ENCODE measurements at places on chromosomes 16 and 17.

DNA sequence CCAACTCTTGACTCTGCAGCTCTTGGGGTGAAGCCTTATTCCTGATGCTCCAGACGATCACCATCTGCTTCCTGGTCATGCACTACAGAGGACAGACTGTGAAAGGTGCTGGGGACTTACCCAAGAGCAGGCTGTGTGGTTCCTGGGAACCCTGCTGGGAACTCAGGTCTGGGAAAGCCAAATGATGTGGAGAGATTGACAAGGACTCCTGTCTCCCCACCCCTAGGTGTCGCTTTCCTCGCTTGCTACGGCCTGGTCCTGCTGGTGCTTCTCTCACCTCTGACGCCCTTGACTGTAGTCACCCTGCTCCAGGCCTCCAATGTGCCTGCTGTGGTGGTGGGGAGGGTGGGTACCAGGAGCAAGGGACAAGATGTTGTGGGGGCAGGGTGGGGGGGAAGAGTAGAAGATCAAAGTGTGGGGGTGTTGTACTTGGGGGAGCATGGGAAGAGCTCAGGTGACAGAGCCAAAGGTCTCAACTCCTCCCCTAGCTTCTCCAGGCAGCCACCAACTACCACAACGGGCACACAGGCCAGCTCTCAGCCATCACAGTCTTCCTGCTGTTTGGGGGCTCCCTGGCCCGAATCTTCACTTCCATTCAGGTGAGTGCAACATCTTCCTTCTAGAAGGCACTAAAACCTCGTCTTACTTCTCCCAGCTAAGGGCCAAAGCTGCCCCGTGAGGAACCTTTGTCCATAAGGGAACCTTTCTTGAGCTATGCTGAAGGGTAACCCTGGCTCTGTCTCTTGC, 3.0 kb downstream of the SOX15 start:
- DNase-seq = no peak

GRCh38 chr17:71740866-71741265, 380.0 kb upstream of the SOX9 start:
- no peak for DNase-seq

GRCh38 chr17:1496869-1497268, 4.4 kb upstream of the MYO1C start:
- no peak for DNase-seq

- no peak for DNase-seq
Observed at GRCh38 chr16:23423496-23424049, 29.4 kb downstream of the COG7 start.

DNA sequence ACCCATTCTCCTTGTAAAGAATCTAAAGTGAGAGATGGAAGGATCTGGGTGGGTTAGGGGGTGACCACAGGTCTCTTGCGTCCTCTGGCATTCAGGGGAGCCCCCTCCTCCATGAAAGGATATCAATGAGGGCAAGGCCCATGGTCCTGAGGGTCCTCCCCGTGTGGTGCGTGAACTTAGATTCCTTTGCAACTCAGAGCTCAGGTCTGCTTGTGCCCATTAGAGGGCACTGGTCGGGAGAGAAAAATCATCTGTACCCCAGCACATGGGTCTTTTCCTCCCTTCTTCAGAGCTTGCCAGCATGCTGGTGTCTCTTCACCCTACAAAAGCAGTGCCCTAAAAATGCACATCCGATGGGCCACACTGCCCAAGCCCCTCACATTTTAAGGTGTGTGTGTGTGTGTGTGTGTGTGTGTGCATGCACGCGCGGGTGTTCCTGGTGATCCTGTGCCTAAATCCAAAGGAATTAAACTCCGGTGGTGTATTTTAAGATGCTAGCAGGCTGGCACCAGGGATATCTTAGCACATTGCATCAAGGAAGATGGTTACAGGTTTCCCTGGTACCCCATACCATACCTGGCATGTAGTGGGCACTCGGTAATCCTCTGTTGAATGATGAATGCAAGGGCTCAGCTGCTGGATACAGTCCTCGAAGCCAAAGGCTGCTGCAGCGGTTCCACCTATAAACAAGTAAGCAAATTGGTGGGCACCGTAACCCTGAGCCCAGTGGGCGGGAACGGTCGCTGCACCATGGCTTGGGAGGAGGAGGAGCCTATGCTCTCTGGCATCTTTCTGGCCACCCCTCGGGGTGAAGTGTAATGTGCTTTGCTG, 4.7 kb downstream of the C1QTNF1 start:
- no peak for DNase-seq

GRCh38 chr16:3113765-3114479, 1.5 kb downstream of the ZNF205 start:
- no peak for DNase-seq

GRCh38 chr17:12554251-12554650, 111.4 kb upstream of the MYOCD start:
- DNase-seq = no peak

DNA sequence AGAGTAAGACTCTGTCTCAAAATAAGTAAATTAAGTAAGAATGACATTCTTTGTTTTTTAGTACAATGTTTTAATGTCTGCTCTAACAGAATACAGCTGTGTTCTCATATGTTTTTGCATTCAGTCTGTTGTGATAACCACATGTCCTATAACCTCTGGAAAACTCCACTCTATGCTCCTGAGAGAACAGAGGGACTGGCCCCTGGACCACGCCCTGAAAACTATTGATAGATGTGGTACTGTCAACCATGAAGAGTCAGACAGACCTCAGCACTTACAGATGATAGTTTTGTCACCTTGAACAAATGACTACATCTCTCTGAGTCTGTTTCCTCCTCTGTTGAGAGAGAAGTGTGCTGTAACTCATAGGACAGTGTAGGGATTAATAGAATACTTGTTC, 7.9 kb downstream of the SUPT6H start:
- no peak for DNase-seq
